ENCODE measurements at places on chromosomes 5 and 9.

- DNase-seq: no peak
Observed at GRCh38 chr5:59873113-59873512, 20.4 kb downstream of the PDE4D start.

DNA sequence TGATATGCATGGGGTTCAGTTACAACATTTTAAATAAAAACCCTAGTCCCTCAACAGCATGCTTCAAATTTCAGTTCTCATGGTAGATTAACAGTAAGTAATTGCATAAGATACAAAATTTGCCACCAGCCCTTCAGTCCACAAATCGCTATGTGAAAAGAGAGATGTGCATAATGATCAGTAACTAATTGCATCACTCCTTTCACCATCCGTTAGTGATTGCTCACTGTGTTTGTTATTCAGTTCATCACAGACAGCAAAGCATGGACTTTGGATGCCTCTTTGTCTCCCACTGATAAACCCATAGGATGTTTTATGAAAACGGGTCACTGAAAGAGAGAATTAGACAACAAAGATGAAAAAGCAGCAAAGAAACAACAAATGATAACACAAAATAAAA lies 103.2 kb downstream of the MCTP1 start:
- no peak for DNase-seq

- no peak for DNase-seq
Observed at GRCh38 chr5:139162448-139162847, 35.7 kb downstream of the SIL1 start.

DNA sequence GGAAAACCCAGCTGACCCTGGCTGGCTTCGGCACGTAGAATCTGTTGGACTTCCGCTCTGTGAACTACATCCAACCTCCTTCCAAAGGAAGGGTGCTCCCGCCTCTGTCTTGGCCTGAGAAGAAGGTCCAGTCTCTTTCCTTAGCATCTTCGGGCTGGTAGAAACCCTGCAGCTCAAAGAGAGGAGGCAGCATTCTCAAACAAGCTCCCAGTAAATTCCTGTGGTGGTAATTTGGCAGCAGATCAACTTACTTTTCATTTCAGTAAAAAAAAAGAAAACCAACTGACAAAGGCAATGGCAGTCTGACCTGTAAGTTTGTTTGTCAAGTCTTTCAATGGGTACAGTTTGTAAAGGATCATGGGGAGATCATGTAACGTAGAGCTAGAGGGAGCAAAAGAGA lies 176.7 kb downstream of the MED10 start:
- DNase-seq: no peak

GRCh38 chr5:105885266-105885665 lies 1785.5 kb downstream of the EFNA5 start:
- DNase-seq: no peak

DNA sequence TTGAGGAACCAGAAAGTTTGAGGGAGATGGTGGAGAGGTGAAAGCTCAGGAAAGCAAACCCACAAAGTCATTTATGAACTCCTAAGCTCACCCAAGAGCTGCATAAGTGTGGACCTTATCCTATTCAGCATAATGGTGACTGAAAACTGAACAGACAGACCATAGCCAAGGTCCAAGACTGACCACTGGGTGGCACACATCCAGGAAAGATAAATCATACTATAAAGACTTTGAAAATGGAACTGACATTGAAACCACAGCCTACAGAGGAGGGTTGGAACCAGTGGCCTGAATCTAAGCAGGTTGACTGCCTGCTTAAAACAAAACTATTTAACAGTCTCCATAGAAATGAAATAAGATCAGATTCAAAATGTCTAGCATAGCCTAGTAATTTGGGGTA lies 121.0 kb upstream of the RGS7BP start:
- DNase-seq: no peak

- no peak for DNase-seq
Observed at GRCh38 chr9:88481933-88482332, 53.0 kb upstream of the NXNL2 start.

GRCh38 chr5:16926417-16926816 lies 9.7 kb downstream of the MYO10 start:
- no peak for DNase-seq

DNA sequence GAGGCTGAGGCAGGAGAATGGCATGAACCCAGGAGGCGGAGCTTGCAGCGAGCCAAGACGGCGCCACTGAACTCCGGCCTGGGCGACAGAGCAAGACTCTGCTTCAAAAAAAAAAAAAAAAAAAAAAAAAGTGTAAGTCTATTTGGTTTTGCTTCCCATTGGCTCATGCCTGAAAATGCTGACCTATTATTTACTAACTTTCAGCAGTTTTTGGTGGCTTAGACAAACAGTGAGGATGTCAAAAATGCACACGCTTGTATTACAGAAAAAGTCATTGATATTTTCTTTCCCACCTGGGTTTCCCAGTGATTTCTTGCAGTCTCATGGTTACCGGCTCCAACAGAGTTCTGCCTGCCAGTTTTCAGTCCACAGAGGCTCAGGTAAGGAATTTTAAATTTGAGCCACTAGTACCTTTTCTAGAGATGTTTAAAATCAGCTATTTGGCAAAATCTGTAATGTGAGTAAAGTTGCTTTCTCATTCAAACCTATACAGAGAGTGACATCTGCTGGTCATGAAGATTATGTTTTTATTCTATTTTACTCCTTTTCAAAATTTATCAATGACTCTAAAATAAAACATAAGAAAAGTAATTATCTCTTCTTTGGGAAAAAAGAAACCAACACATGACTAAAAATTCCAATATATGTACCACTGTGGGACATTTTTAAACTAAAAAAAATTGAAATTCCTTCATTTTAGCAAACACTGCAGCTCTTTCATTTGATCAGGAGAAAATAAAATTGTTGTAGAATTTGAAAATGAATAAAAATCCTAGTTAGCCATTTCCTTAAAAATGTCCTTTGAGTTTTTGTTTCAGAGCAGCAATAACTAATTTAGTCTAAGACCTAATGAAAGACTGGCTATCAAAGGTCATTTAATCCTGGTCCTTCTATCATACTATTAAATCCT lies 8.8 kb downstream of the FAM200C start:
- no peak for DNase-seq

DNA sequence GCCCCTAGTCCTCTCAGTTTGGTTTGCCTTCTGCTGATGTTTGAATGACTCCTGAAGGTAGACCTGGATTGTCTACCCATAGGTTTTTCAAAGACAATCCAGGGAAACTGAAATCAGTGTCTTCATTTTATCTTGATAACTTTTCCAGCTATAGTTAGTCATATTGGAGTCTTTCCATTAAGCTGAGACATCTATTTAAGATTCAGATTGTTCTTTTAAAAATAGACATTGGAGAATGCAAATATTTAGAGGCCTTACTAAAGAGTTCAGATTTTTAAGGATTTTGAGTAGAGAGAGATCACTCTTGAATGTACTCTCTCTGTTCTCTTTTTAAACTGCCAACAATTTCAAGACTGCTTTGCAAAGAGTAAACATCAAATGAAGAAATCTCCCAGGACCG lies 69.1 kb downstream of the GDNF start:
- no peak for DNase-seq

GRCh38 chr5:176719113-176719739 lies 71.9 kb downstream of the TSPAN17 start:
- DNase-seq: no peak

- no peak for DNase-seq
Observed at GRCh38 chr5:133796186-133796585, 172.2 kb downstream of the C5orf15 start.

DNA sequence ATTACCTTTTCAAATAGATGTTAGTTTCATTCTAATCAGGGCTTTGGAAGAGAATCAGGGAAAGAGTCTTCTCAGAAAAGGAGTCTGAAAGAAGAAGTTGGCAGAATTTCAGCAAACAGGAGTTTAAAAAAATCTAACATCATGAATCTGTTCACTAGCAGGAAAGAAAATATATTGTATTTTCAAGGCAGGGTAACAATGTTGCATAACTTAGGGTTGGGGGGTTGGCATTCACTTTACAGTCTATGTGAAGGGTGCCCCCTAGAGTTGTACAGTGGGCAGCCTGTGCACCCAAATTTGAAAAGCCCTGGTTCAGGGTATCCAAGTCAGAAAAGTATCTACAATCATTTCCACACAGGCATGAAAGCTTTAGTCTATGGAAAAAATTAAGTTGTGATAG lies 348.4 kb upstream of the SLC30A5 start:
- DNase-seq: no peak

GRCh38 chr9:137531099-137531765 lies 19.0 kb downstream of the PNPLA7 start:
- no peak for DNase-seq
